HT1080 (cell line): ENCODE measurements at places on chromosomes 4 and X. TPM values are rescaled to one million over a fixed set of nuclear protein-coding genes. Genes with fewer than 3 reads are reported as not detected.

Gene MAGEA2
- 87.1 and 93.8 TPM in 2 replicates for total RNA-seq

Gene UGT2A1
- total RNA-seq = not detected in 2 replicates

DNA sequence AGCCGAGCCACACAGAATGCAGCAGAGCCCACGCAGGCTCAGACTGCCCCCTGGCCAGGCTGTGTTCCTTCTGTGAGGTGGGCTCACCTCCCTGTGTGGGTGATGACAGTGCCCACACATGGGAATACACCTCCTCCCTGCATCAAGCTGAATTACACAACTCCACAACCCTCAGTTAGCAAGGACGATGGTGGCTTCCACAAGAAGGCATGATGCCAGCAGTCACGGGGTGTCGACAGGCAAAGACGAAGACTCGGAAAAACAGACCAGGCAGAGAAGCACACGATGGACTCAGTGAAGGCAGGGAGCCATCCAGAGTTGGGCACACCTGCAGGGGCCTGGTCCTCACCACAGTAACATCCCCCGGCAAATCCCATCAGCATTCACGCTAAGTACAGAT is 12.1 kb downstream of the LETM1 start:
- no peak for DNase-seq

Gene AMTN
- 0.45 TPM in 1 of 2 replicates, not detected in the other for total RNA-seq

Gene TCEAL9
- 40.8 and 43.8 TPM in 2 replicates for total RNA-seq

DNA sequence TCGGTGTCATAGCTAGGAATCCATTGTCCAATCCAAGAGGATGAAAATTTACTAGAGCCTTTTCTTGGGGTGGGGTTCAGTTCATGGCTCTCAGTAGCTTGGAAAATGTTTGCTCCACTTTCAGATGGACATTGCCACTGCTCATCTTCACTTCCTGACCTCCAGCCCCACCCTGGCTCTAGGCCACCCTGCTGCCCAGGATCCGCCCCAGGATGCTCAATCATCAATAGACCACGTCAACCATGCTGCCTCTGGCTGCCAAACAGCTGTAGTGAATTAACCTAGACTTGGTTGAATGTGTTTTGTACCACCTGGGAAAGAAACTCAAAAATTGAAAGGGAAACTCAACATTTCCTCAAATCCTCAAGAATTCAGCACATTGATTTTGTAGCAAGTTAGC is 37.2 kb upstream of the HSD17B10 start:
- DNase-seq = no peak

GRCh38 chr4:81684352-81684751 is 212.6 kb upstream of the RASGEF1B start:
- DNase-seq = no peak

- DNase-seq = peak; percentile 10
These were observed 98.3 kb upstream of the MAOA start for GRCh38 chrX:43557792-43558191.

GRCh38 chr4:36320117-36320896 is 38.9 kb downstream of the DTHD1 start:
- DNase-seq = no peak

GRCh38 chr4:140697709-140698560 is 58.2 kb downstream of the TBC1D9 start:
- no peak for DNase-seq

Gene CLNK
- not detected in 2 replicates for total RNA-seq

Gene OGT
- total RNA-seq = 49.6 and 55.5 TPM in 2 replicates

- DNase-seq = peak; percentile 62
These were observed 14.5 kb upstream of the FGG start for GRCh38 chr4:154626793-154627484.

DNA sequence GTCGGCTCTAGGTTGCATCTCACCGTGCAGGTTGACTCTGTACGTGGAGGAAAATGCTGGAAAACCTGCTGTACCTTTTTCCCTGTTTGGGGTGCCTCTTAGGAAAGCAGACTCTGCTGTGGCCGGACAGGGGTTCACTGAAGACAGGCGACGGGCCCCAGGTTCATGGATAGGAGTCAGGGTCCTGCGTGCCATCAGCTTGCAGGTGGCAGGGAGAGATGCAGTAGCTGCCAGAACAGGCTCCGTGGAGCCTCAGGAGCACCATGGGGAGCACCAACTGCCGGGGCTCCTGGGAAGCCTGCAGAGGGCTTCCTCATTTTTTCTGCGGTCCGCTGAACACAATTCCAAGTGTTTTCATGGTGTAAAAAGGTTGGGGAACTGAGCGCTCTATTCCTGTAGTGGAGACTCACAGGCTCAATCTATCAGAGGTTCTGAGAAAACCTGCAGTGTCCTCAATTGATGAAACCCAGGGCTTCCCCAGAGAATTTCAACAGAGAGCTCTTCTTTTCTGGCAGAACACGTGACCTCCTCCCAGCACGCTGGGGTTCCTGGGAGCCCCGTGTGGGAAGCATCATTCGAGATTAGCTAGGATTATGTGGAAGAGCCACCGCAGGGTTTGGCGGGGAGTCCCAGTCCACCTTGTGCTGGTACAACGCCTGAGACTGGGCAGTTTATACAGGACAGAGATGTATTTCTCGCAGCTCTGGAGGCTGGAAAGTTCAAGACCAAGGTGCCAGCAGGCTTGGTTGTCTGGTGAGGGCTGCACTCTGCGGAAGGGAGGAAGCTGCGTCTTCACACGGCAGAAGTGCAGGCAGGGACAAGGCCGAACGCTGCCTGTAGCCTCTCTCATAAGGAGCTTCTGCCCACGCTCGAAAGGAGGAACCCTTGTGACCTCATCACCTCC is 1.6 kb downstream of the HTRA3 start:
- DNase-seq = no peak

GRCh38 chrX:63934160-63934559 is 149.1 kb upstream of the ARHGEF9 start:
- no peak for DNase-seq

DNA sequence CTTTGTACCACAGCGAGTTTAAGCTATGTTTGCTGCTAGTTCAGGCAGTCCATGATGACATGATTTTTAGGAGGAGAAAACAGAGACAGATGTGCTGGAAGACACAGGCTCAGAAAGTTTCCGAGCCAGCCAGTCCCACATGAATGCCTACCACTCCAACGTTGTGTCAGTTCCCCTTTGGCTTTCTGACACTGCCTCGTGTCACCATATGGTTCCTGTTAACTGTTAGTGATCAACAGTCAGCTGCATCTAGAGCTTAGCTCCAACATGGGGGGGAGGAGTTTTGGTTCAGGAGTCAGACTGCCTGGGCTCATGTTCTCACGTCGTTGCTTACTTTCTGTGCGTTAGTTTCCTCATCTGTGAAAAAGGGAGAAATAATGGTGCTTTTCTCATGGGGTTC is 343.7 kb downstream of the MID1IP1 start:
- DNase-seq = no peak

Gene HSPA4L
- 6.6 and 8.8 TPM in 2 replicates for total RNA-seq

- no peak for DNase-seq
These were observed 806.8 kb downstream of the PCDH19 start for GRCh38 chrX:99603091-99603814.
